ENCODE measurements at places on chromosomes 7 and 10.

GRCh38 chr10:109996225-109996624 lies 11.6 kb upstream of the ADD3 start:
- DNase-seq, result no peak

GRCh38 chr10:32125023-32125422 lies 68.8 kb upstream of the KIF5B start:
- no peak for DNase-seq

GRCh38 chr7:44654255-44654796 lies 47.9 kb downstream of the OGDH start:
- DNase-seq, result no peak

- no peak for DNase-seq
Observed at GRCh38 chr10:105284476-105285215, 643.6 kb downstream of the SORCS3 start.

DNA sequence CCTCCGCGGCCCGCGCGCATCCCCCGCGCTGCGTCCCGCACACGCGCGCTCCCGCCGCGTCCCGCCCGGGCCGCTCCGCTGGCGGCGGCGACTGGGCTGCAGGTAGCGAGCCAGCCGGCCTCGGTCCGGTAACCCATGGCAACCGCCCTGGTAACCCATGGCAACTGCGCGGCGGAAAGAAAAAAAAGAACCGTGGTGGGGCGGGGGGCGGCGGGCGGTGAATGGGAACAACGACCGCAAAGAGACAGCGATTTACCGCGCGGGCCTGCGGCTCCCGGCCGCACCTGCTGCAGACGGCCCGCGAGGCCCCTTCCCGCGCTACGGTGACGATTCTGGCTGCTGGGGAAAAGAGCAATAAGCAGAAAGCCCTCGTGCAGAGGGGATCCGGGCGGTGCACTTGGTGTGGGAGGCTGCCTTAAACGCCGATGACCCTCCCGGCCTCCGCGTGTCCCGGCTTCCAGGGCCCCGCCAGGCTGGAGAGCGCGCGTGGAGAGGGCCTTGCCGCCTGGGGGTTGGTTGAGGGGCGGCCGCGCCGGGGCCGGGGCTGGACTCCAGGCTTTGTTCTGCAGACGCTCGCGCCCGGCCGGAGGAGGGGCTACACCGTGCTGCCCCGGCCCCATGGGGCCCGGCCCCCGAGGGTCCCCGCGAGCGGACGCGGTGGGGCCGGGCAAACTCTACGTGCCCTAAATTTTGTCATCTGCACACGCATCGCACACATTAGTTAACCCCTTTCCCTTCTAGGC lies 84.7 kb downstream of the SNX10 start:
- no peak for DNase-seq

DNA sequence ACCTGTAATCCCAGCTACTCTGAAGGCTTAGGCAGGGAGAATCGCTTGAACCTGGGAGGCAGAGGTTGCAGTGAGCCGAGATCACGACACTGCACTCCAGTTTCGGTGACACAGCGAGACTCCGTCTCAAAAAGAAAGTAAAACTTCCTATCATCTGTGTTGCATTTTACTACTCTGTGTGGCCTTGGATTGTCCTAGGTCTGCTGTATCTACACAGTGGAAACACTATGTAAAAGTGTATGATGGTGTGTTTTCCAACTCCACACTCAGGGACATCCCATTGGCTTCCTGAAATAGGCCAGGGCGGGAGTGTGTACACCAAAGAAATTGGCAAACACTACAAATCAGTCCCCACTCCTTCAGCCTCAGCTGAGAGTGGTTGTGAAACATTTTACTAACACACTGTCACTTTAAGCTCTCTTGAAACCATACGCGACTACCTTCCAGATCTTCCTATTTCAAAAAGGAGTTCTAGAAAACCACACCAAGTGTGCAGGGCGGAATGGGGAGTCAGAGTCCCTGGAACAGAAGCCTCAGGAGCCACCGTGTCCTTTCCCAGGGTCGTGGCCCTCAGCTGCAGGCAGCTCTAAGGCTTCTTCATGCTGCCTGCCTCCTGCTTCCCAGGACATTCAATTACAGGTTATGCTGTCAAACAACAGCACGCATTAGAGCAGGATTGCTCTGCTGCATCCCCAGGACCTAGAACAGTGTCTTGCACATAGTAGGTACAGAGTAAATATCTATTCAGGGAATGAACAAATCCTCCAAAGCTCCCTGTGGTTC lies 275.4 kb downstream of the PARD3 start:
- no peak for DNase-seq

DNA sequence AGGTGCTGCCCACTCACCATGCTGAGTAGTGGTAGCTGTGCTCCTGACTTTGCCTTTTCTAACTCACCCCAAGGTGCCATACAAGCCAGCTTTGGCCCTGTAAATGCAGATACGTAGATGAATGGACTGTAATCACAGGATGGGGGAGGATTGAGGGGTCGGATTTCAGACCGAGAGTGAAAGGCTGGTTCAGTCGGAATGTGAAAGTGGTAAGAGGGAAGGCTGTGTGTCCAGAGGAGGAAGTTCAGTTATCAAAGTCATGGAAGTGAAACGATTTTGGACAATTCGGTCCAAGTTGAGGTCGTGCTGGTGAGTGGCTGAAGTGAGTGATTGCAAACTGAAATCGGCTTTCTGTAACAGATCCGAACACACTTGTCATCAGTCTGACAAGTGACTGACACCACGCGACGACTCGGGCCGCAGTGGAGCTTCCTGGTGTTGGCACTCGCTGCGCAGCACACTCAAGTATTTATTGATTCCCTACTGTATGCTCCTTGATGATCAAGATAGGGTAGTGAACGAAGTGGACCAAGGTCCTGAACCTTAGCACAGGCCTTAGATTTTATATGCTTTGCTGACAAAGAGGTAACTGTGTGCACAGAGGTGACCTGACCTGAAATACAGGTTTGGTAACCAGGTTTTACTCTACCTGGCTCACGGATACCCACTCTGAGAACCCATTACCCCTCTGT lies 10.5 kb downstream of the ZNF282 start:
- no peak for DNase-seq

DNA sequence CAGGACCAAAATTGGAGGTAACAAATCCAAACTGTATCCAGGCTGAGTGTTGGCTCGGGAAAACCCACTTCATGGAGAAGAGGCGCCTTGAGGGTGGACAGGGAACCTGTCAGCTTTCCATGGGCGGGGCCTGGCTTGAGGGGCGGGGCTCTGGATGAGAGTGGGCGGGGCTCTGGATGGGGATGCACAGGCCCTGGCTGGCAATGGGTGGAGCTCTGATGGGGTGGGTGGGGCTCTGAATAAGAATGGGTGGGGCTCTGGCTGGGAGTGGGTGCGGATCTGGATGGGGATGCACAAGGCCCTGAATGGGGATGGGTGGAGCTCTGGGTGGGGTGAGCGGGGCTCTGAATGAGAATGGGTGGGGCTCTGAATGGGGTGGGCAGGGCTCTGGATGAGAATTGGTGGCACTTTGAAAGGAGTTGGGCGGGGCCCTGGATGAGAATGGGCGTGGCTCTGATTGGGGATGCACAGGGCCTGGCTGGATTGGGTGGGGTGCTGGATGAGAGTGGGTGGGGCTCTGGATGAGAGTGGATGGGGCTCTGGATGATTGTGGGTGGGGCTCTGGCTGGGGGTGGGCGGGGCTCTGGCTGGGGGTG lies 96.6 kb upstream of the NPTX2 start:
- peak; percentile 49 for DNase-seq

GRCh38 chr7:138967159-138967558 lies 14.0 kb downstream of the KIAA1549 start:
- no peak for DNase-seq

DNA sequence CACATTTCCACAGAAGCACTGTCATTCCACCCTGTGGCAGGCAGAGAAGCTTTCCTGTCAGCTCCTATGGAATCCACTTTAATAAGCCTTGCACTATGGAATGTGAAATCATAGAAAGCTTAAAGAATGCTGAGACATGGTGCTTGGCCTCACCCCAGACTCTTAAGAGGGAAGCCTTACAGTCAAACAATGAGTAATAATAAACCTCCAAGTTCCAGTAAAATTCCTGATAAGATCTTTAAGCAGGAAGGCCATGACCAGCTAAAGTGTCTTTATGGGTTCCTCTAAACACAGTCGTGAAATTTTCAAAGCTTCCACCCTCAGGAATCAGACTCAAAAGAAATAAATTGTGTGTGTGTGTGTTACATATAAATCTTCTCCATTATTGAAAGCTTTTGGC lies 11.9 kb upstream of the TEX36 start:
- peak; percentile 26 for DNase-seq

GRCh38 chr7:19024261-19024660 lies 93.2 kb downstream of the TWIST1 start:
- DNase-seq, result no peak

DNA sequence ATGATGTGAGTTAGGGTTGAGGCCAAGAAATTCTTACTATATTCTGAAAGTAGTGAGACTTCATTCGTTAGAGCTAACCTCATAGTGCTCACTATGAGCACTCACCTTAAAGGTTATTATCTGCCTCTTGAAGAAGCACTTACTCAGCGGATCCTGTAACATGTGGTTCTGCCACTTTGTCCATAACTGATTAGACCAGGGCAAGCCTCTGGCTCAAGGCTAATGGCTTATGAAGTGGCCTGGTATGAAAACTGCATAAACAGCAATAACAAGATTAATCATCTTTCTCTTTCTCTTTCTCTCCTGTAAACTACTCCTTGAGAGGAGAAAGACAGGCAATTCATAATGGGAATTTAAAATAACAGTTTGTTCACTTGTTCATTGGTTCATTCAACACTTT lies 82.8 kb downstream of the MAPK8 start:
- DNase-seq, result no peak

- no peak for DNase-seq
Observed at GRCh38 chr10:133070405-133070804, 17.3 kb upstream of the ADGRA1 start.

- no peak for DNase-seq
Observed at GRCh38 chr10:5830629-5831445, 17.6 kb upstream of the GDI2 start.

GRCh38 chr7:22418251-22419046 lies 61.5 kb upstream of the RAPGEF5 start:
- no peak for DNase-seq

DNA sequence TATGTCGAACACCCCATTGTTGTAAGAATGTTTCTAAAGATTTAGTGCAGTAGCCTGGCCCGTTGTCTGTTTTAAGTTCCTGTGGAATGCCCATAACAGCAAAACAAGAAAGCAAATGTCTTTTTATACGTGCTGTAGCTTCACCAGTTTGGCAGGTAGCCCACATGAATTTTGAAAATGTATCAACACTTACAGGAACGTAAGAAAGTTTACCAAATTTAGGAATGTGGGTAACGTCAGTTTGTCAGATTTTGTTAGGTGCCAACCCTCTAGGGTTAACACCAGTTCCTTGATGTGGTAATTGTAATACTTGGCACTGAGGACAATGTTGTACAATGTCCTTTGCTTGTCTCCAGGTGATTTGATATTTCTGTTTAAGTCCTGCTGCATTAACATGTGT lies 3.2 kb upstream of the GIMAP4 start:
- no peak for DNase-seq

GRCh38 chr7:142445019-142445686 lies 187.3 kb upstream of the PRSS58 start:
- no peak for DNase-seq

DNA sequence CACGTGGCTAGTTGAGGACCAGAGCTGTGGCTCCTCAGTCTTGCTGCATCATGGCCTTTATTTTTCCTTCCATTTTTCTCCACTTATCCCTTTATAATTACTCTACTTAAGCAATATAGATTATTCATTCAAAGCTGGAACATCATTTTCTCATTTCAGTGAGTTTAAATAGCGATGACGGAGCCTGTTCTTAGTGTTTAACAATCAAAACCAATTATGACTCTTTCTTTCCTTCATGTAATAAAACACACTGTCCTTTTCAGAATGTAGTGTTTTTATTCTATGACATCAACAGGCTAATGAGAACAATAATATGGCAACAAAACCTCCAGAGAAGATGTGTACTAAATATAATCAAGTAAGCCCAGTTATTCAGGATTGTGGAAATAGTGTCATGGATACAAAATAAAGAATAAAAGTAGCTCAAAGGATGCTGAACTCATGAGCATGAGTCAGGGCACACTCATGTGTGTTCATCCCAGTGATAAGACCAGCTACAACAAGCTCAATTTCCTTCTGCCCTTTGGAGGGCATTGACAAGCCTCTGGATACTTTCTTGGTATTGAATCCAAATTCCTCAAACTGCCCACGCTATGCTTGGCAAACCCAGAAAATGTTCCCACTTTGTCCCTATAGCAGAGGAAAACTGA lies 188.4 kb downstream of the CYP26A1 start:
- DNase-seq, result peak; percentile 34

- no peak for DNase-seq
Observed at GRCh38 chr10:110786172-110786571, 85.6 kb upstream of the PDCD4 start.

DNA sequence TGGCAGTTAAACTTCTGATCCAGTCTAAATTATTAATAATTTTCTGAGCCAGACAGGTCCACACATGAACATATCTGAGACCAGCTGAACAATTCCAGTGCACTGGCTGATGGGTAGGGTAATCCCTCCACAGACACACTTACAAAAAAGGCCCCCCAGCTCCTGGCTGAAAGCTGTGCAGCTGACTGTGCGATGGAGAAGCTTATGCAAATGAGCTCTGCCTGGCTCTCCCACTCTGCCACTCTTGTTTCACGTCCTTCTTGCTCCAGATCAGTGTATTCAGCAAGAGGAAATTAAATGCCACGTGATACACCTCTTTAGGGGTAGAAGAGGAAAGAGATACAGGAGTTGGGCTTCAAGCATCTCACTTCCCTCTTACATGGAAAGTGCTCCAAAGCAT lies 76.4 kb upstream of the FEZF1 start:
- DNase-seq, result no peak

DNA sequence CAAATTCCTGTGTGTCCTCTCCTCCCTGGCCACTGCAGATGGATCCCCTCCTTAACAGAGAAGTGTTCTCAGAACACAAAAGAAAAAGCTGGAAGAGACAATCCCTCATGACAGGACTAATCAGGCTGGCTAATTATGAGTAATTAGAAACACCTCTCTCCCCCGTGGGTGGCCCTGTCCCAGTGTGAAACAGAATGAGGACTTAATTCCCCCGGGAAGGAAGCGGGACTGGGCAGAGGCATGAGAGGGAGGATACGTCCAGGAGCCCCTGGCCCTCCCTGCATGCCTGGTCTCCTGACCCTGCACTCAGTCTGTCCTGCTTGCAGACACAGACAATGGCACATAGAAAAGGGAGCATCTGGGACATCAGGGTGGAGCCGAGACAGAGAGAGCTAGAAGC lies 7.6 kb upstream of the ADCYAP1R1 start:
- no peak for DNase-seq

- no peak for DNase-seq
Observed at GRCh38 chr10:35204650-35205319, 78.1 kb downstream of the CREM start.
